ENCODE measurements at places on chromosomes 4 and X.
A peak's percentile ranks its signal among the peaks of the same experiment; 100 is the strongest.

- no peak for DNase-seq
These were observed 114.4 kb downstream of the GLRA3 start for GRCh38 chr4:174714393-174715211.

- peak; percentile 68 for DNase-seq
These were observed 27.3 kb upstream of the CRLF2 start for GRCh38 chrX:1239681-1240142.

DNA sequence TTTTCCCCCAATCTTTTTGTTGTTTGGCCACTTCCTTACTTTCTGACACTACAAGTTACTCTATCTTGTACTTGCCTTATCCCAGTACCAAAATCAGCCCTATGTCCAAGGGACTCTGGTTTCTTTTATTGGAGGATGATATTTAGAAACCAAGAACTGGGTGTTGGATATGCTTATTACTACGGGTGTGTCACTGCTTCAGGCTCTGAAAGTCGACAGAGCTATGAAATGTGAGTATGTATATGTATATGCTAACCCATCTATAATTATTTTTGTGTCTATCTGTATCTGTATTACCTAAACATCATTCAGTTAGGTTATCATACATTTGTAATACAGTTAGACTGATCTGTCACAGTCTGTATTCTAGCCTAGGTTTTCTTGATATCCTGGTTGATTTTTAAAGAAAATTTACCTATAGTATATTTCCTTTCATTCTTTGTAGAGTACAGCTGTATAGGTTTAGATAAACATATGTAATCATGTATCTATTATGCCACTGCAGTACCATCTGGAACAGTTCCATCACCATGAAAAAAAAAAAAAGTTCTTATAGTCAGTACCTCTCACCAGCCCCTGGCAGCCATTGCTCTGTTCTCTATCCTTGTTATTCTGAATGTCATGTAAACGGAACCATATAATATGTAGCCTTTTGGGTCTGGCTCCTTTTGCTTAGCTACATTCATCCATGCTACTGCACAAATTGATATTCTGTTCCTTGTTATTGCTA lies 18.1 kb downstream of the SEC24B start:
- no peak for DNase-seq

GRCh38 chr4:97558204-97558778 lies 585.0 kb downstream of the STPG2 start:
- no peak for DNase-seq

- no peak for DNase-seq
These were observed 31.6 kb downstream of the UBE2K start for GRCh38 chr4:39729557-39729956.

- DNase-seq, result peak; percentile 95
These were observed 29.2 kb downstream of the P2RY8 start for GRCh38 chrX:1507511-1508463.

GRCh38 chr4:184612074-184612473 lies 37.2 kb downstream of the CASP3 start:
- DNase-seq, result no peak

GRCh38 chr4:109592367-109592766 lies 32.3 kb downstream of the MCUB start:
- no peak for DNase-seq

GRCh38 chrX:69221239-69222102 lies 56.2 kb upstream of the PJA1 start:
- DNase-seq, result no peak

DNA sequence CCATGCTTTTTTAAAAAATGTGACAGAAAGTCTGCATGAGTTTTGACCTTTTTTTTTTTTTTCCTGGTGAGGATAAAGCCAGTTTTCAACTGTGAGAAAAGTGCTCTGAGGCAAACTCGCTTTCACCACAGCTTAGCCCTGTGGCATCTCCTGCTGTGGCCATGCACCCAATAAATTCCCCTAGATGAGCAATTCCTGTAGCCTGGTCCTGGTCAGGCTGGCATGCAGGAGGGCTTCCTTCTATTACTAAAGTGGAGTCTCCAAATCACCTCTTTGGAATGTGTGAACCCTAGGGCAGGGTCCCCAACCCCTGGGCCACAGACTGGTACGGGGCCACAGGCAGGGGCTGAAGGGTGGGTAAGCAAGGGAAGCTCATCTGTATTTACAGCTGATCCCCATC lies 265.4 kb downstream of the RAPGEF2 start:
- no peak for DNase-seq

- DNase-seq, result no peak
These were observed 33.9 kb downstream of the CASK start for GRCh38 chrX:41889317-41890025.

DNA sequence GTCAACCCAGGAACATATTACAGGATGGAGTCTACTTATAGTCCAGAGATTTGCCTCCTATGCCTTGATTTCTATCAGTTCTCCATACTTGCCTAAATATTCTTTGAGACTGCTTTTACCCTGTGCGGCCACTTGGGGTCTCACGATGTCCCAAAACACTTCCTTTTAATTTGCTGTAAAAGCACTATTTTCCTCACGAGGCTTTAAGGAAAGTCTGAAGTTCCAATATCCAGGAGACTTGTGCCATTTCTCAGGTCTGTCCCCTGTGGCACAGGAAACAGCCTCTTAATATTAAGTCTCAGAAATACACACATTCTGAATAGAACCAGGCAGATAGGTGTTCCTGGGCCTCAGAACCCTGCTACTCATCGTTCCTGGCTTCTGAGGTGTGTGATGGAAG lies 142.9 kb downstream of the TMEM164 start:
- no peak for DNase-seq

- no peak for DNase-seq
These were observed 376.6 kb downstream of the PDGFC start for GRCh38 chr4:156595041-156595440.

DNA sequence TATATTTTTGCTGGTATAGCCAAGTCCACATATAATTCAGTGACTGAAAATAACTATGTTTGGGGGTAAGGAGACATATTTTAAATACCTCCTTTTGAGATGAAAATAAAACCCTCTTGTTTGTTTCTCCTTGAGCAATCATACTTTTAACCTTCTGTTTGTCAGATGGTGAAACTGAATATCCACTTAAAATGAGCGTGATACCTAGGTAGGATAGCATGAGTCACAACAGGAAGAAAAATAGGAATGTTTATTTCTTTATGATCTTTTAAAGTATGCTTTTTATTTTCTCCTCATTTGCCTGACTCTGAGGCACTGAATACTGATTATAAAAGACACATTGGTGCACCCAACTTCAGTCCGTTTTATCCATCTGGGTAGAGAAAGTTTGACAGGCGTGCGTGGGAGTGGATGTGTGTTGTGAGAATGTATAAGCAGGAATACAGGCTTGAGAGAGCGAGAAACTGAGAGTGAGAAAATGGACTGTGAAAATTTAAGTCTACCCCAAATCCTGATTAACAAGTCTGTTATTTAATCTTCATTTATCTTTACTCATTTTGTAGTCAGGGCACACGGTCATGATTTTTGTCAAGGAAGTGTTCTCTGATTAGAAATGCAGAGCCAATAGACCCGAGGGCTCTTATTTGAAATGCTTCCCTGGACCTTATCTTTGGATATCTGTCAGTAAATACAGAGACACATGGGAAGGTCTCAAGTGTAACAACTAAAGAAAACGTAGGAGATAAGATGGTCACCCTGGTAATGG lies 62.1 kb upstream of the ANTXR2 start:
- no peak for DNase-seq

- DNase-seq, result peak; percentile 68
These were observed 1.4 kb downstream of the STAG2 start for GRCh38 chrX:123962794-123963373.

- DNase-seq, result no peak
These were observed 8.9 kb downstream of the GPR174 start for GRCh38 chrX:79153348-79153747.

DNA sequence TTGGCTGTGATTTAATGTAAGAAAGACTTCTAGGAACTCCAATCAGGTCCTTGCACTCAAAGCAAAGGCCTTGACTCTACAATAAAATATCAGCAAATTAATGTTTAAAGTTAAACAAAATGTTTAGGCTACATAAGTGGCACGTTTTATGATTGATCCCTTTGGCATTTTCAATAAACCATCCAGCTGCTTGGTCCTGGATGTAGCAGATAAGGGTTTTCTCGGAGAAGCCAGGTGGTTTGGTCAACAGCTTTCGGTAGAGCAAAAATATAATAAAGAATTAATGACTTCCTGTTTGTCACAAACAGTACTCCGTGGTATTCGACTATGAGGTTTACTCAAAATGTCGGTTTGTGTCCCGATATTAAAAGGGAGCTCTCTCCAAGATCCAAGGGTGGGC lies 95.8 kb downstream of the GEMIN8 start:
- DNase-seq, result no peak

Measured in GM12878 (cell line).